ENCODE measurements at places on chromosomes 5 and 9. TPM values are rescaled to one million over a fixed set of nuclear protein-coding genes. Genes with fewer than 3 reads are reported as not detected.

GRCh38 chr5:17431272-17432050 is 66.6 kb upstream of the TAF11L2 start:
- peak; percentile 17 for DNase-seq

The HINT2 gene
- 22.6 TPM for total RNA-seq

The LTC4S gene
- 0.38 TPM for total RNA-seq

The OR1N2 gene
- not detected for total RNA-seq

The PCDHB2 gene
- total RNA-seq, result 1.1 TPM

DNA sequence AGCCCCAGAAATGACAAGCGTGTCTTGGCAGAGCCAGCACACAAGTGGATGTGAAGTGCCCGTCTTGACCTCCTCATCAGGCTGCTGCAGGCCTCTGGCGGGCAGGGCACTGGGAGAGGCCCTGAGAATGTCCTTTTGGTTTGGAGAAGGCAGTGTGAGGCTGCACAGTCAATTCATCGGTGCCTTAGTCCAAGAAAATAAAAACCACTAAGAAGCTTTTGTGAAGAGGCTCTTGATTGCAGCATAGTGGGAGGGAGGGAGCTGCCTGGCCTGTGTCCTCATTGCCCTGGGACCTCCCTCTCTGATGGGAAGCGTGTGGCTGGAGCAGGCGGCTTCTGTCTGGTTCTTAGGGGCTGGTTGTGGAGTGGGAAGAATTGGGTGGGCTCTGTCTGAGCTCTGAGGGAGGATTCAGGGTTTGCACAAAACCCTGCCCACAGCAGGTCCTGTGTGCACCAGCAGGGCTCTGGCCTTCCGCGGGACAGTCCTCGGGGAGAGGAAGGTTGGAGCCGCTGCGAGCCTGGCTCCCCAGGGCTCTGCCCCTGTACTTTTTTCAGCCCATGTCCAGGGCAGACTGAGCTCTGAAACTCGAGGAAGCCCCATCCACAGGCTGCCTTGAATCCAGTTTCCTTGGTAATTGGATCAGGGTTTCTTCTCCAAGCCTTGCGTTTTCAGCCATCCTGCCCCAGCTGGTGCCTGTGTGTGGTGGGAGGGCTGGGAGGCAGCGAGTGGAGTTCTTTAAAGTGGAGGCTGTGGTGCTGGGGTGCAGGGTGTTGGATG is 1.1 kb downstream of the HRCT1 start:
- peak; percentile 32 for DNase-seq

DNA sequence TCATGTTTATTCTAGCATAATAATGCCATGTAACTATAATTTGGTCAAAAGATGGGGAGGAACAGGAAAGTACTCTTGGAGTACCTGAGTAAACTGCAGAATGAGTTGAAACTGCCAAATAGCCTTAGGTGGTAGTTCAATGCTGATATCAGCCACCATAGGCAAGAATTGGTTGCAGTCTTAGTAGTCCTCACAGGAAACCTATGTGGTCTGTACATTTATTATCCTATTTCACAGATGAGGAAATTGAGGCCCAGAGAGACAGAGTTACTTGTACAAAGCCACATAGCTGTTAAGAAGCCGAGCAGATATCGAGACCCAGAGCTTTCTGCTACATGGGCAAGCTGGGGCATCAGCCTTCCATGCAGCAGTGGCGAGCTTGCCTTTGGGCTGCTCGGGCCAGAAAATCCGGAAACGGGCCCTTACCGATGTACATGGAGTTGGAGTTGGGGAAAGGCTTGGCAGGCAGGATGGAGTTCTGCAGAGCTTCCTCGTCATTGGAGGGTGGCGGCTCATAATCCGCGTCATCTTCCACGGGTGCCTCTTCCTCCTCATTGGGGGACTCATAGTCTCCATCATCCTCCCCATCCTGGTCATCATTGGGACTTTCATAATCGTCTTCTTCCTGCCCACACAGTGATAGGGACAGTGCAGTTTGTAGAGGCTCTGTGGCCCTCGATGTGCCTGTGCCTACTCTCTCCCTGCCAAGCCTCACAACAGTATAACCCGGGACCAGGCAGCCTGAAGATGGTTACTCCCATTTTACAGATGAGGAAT is 27.1 kb downstream of the LCP2 start:
- DNase-seq, result no peak

GRCh38 chr5:38187532-38187931 is 70.8 kb upstream of the EGFLAM start:
- no peak for DNase-seq

DNA sequence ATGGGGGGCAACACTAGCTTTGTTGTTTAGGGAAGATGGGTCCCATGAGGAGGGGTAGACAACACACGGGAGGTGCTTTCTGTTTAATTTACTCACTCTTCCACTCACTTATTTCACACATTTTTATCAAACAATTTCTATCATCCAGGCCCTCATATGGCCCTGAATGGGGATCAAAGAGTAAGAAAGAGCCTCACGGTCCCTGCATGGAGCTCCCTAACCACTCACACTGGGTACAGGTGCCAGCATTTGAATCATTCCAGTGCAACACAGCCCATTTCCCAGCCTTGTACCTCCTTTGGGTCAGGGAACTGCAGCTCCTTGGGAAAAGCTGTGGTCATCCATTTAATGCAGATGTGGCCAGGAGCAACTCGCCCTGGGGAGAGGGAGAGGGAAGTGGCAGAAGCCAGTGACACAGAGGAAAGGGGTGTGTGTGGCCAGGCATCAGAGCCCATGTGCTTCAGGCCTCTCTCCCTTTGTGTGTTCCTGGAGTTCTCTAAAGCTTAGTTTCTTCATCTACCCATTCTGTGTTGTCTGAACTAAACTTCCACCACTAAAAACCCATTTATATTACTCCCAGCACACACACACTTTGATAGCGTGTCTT is 185.4 kb downstream of the PJA2 start:
- no peak for DNase-seq

- DNase-seq, result no peak
Observed at GRCh38 chr9:17721954-17722353, 143.1 kb downstream of the SH3GL2 start.

DNA sequence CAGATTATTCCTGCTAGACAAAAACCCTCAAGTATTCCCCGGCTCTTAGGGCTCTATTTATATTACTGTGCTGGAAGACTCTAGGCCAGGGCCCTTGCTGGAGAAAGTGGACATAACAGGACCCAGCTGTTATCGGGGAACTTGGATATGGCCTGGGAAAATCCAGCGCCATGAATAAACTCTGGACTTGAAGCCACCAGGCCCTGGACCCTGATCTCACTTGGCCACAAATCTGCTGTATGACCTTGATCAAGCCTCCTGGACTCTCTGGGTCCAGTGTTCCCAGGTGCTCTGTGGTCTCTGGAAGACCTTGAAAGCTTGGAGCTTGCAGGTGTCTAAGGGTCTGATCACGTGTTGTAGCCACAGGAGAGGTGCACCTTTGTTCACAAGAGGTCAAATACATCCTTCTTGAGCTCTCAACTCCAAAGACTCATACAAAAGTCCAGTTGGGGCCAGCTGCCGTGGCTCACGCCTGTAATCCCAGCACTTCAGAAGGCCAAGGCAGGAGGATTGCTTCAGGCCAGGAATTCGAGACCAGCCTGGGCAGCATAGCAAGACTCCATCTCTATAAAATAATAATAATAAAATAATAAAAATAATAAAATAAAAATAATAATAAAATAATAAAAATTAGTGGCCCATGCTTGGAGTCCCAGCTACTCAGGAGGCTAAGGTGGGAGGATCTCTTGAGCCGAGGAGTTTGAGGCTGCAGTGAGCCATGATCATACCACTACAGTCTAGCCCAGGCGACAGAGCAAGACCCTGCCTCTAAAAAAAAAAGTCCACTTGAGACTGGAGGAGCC is 26.5 kb downstream of the COL27A1 start:
- DNase-seq, result no peak

The CDHR2 gene
- under 0.01 TPM for total RNA-seq

GRCh38 chr5:143399616-143400540 is 3.6 kb downstream of the NR3C1 start:
- peak; percentile 13 for DNase-seq

DNA sequence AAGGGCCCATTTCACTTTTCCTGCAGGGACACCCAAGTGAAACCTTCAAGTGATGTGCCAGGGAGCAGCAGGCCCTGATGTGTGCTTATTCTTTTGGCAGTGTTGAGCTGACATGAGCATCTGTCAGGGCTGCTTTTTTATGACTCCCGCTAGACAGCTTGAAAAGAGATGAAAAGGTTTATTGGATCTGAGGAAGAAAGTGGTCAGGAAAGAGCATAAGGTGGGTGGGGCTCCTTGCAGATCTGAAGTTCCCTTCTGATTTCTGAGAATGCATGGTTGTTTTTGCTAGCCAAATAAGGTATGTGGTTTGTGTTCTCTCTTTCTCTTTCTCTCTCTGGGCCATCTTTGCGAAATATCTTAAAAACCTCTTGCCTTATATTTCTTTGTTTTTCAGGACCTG is 316.1 kb downstream of the DMRT2 start:
- no peak for DNase-seq

DNA sequence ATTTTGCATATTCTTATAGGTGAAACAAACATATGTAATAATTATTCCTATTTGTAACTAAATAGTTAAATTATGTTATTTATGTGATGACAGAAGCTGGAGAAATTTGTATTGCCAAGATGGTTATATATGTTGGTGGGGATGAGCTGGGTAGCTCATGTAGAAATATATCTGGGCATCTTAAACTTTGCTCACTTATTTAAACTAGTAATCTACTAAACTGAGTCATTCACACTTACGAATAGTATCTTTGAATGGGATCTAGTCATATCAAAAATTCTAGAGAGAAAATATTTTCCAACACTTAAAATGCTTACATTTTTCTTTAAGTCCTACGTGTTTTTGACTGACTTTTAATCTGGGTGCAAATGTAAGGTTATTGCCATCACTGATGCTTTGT is 44.6 kb upstream of the EIF4EBP3 start:
- DNase-seq, result no peak

DNA sequence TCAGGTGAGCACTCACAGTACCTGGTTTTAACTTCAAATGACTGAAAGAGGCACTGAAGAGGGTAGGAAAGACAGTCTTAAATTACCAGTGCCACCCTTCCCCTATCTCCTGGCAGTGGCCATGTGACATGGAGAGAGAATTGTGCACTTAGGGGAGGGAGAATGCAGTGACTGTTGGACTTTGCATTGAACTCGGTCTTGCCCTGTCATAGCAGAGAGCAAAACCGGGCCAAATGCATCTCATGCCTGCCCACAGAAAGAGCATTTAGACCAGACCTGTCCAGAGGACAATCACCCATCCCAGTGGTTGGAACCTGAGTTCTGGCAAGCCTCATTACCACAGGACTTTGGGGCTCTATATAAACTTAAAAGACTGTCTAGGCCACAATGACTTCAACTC is 211.8 kb upstream of the SH3GL2 start:
- no peak for DNase-seq

The AGXT2 gene
- total RNA-seq, result not detected

GRCh38 chr9:4141296-4141695 is 158.6 kb downstream of the GLIS3 start:
- no peak for DNase-seq

The PRELID2 gene
- total RNA-seq, result 14.8 TPM

The MEGF10 gene
- total RNA-seq, result 0.26 TPM

The TMC1 gene
- 1.0 TPM for total RNA-seq

- DNase-seq, result peak; percentile 45
Observed at GRCh38 chr9:133558191-133559126, 24.0 kb downstream of the ADAMTSL2 start.

- no peak for DNase-seq
Observed at GRCh38 chr5:143705381-143705780, 106.6 kb upstream of the HMHB1 start.

The SLU7 gene
- total RNA-seq, result 69.8 TPM

GRCh38 chr5:52915176-52915875 is 73.8 kb upstream of the ITGA2 start:
- peak; percentile 76 for DNase-seq

The KDM3B gene
- total RNA-seq, result 44.5 TPM

DNA sequence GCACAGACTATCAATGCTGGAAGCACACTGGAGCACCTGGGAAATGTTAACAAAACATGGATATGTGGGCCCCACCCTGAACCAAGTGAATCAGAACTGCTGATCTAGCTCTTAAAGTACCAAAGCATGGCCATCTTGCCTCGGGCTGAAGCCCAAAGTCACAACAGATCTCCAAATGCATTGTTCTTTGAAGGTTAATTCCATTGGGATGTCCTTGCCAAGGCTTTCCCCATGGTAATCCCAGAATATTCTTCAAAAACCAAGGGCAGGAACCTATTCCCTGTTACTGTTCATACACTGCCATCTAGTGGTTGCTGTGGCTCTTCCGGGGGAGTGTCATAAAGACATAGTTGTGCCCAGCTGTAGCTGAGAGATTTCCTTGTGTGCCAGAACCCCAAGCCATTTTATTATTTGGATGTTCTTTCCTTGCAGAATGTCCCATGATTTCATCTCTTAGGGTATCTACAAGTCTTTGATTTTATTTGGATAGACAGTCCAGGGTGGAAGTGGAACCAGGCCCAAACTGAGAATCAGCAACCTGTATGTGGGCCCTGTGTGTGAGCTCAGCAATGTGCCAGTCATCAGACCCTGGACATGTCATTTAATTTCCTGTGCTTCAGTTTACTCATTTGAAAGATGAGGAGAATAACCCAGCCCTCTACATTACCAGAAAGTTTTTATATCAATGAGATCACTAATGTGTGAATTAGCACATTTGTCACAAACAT is 290.0 kb downstream of the ACTL7B start:
- peak; percentile 82 for DNase-seq

GRCh38 chr5:43420241-43420640 is 8.1 kb upstream of the CCL28 start:
- DNase-seq, result no peak

The SLC27A6 gene
- 0.13 TPM for total RNA-seq

- DNase-seq, result no peak
Observed at GRCh38 chr9:137547687-137548543, 2.3 kb downstream of the PNPLA7 start.

The CTXN3 gene
- total RNA-seq, result not detected

Measured in bronchial epithelial cell (primary cell).